Stimulated activated CD4-positive, alpha-beta T cell treated with anti-CD3 and anti-CD28 coated beads, Interleukin-1b, Interleukin-23, amount 100 ng/mL, for 1 hour (primary cell): ENCODE measurements at places on chromosomes 5 and 9.

GRCh38 chr9:110650991-110651411, 17.6 kb upstream of the MUSK start:
- no peak for DNase-seq

- DNase-seq, result no peak
Measured at GRCh38 chr5:93746406-93747056, 5.1 kb upstream of the POU5F2 start.

DNA sequence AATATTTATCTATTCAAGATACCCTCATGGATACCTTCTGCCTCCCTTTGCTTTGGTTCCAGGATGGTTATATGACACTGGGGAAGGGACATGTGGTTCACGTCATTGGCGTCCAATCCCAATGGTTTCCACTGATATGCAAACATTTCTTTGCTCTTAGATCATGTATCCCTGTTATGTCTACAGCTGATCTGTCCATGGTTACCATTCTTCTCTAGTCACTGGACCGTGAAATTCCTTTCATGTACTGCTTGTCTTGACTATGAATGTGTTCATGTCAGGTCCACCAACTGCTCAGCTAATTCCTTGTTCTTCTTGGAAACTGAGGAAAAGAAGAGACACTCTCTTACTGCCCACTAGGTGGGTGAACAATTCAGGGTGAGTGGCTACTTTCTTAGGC, 391.1 kb upstream of the ZNF608 start:
- no peak for DNase-seq

GRCh38 chr9:98375138-98375726, 119.8 kb upstream of the TBC1D2 start:
- DNase-seq, result no peak

DNA sequence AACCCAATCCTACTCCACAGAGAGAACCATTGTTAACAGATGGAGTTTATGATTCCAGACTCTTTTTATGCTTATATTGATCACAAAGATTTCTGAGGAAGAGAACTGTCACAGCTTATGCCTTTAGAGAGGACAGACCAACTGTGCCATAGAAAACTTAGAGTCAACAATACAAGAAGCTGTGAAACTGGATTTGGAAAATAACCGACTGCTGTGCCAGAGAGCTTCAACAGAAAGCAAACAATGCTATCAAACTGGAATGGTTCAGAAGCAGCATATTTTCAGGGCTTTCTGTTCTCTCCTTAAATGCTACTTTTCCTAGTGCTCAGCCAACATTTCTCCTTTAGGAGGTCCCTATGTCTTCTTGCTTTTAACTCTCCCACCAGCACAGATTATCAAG, 5.0 kb downstream of the DCTN4 start:
- DNase-seq, result no peak
